Activated T-cell treated with anti-CD3 and anti-CD28 coated beads for 1 hour (primary cell): ENCODE measurements at places on chromosomes 4 and X.

DNA sequence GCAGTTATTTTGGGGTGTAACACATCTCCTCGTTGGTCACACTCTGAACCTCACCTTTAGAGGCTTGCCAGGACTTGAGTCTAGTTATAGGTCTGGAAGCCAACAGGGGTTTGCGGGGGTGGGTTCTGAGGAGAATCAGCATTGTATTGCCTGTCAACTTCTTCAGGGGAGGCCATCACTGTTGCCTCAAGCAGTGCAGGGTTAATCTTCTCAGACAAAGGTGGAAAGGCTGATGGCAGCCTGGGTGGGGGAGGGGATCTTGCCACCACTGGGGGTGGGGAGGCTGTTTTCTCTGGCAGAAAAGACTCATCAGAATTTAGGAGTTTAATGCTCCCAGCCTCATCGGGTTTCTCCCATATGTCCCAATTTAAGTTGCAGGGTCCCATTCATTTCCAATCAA is 387.8 kb downstream of the PRR32 start:
- DNase-seq = no peak

- no peak for DNase-seq
Observed at GRCh38 chr4:82886147-82886942, 4.6 kb downstream of the SEC31A start.

DNA sequence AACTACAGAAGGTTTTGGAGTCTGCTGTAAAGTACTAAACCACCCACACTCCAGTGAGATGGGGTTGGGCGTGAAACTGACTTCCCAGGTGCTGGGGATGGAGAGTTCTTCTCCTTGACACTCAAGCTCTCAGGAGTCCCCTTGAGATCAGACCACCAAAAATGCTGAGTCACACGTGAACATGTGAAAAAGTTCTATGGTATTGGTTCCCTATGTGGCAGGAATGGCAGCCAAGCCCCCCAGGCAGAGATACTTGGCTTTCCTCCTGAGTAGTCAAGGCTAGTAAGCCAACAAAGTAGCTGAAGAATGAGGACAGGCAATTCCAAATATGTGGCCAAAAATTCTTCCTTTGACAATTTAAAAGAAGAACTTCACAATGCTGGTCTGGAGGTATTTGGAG is 222.0 kb upstream of the ADAMTS3 start:
- DNase-seq = no peak

- no peak for DNase-seq
Observed at GRCh38 chr4:80576796-80577195, 241.3 kb downstream of the CFAP299 start.

- no peak for DNase-seq
Observed at GRCh38 chrX:9609987-9610386, 145.1 kb downstream of the TBL1X start.

- DNase-seq = no peak
Observed at GRCh38 chr4:102319594-102319993, 25.7 kb downstream of the SLC39A8 start.

- DNase-seq = no peak
Observed at GRCh38 chr4:96916711-96917110, 1076.8 kb downstream of the PDHA2 start.

GRCh38 chr4:4269856-4270255 is 20.1 kb downstream of the LYAR start:
- no peak for DNase-seq

GRCh38 chr4:144499777-144500176 is 146.2 kb upstream of the HHIP start:
- no peak for DNase-seq

- no peak for DNase-seq
Observed at GRCh38 chr4:3715061-3715854, 50.9 kb upstream of the ADRA2C start.

- DNase-seq = no peak
Observed at GRCh38 chrX:10107483-10107882, 49.3 kb upstream of the CLCN4 start.

- no peak for DNase-seq
Observed at GRCh38 chrX:1618689-1619088, 3.8 kb downstream of the ASMT start.

- DNase-seq = no peak
Observed at GRCh38 chr4:148415500-148415899, 26.7 kb downstream of the NR3C2 start.

DNA sequence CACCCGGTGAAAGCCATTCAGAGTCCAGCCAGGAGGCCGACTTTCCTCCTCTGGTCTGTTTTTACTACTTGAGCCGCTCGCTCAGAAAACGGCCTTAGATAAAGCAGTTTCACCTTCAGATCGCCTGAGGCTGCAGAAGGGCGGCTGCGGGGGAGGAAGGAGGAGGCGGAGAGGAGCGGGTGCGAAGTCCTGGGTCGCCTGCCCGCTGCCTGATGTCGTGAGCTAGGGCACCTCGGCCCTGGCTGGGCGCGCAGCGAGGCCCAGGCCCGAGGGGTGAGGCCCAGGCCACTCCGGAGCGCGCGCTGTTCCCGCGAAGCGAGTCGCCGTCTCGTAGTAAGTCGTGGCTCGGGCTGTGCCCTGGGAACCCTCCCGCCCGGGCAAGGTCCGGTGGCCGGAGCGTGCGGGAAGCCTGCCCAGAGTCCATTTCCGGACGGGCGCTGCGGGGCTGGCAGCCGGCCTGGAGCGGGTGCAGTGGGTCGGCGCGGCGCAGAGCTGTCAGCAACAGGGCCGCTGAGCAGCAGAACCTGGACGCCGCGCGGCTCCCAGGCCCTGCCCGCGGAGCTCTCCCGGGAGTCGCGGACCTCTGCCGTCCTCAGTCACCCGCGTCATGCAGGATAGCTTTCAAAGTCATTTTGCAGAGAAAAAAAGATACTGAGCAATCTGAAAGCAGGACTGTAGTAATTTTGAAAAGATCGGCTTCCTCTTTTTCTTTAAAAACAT is 18.6 kb downstream of the TRIM2 start:
- DNase-seq = peak; percentile 8

DNA sequence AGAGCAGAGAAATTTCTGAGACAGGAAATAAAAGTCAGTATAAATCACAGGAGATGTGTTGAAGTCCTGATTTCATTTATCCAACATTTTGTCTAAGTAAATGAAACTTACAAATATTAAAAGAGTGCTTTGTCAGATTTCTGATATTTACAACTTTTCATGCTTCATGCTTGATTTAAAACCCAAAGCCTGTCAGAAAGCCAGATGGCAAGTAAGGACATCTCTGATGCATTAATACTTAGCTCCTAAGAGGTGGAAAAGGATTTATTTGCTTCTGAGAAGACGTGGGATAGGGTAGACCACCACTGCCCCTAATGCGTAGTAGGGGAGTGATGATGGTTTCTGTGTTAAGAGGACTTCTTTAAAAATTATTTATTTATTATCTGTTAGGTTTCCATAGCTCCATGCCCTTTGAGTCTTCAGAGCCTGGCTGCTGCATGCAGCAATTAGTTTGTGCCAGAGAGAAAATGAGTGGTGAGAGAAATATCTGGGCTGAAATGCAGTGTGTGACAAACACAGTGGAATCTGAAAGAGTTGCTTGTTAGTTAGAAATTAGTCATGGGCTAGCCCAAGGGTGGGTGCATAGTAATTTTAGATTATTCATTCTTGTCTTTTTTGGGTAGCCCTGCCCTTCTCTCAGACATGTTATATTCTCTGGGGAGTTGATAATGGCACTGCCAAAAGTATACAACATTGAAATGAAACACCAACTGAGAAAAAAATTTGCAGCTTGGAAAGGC is 333.8 kb downstream of the C4orf33 start:
- no peak for DNase-seq

GRCh38 chr4:173436149-173436579 is 37.2 kb upstream of the SCRG1 start:
- DNase-seq = no peak

DNA sequence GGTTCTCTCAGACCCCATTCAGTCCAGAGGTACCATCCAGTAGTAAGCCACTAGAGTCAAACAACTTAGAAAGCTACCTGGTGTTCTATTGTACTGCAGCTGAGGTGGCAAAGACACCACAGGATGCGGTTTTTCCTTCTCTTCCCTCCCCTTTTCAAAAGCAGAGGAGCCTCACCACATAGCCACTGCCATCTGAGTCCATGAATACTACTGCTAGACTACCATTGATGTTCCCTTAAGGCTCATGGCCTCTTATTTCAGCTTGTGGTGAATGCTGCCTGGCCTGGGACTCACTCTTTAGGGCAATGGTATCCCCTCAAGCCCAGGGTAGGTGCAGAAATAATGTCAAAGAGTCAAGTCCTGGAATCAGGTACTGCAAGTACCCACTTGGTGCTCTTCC is 41.8 kb upstream of the KLHL4 start:
- DNase-seq = no peak

DNA sequence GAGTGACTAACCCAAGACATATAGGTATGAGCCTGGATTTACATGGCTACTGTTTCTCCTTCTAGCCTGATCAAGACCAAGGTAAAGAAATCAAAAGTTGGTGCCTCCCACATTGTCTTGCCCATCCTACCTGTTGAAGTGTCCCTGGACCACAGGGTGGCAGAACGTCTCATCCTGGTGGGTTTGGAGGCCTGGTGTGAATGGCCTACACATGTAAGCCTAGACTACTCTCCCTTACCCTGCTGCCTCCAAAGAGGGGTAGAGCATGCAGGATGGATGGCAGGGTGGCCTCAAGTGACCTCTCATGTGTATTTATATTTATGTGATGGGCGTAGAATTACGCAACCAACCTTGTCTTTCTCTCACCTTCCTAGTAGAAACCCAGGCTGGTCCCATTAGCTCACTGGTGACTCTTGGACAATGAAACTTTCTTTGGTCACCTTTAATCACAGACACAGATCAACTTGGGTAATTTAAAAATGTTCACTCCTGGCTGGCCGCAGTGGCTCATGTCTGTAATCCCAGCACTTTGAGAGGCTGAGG is 73.3 kb upstream of the SOD3 start:
- DNase-seq = no peak

- DNase-seq = no peak
Observed at GRCh38 chr4:73103799-73104503, 34.4 kb upstream of the COX18 start.

DNA sequence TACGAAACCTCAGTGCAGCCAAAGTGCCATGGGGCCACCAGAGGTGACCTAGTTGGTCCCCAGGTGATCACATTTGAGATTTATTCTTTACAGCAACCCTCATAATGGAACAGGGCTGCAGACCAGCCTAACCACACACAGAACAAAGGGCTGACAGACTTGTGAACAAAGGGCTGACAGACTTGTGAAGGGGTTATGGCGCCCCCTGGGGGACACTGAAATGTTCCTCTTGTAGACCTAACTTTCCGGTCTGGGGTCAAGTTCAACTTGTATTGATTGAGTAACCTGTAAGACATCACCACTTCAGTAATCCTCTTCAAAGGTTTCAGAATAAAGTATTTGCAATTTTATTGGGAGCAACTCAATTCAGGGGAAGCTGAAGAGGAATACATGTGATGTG is 175.9 kb upstream of the RPS6KA3 start:
- peak; percentile 80 for DNase-seq

- DNase-seq = no peak
Observed at GRCh38 chrX:136453771-136454170, 34.0 kb upstream of the BRS3 start.

DNA sequence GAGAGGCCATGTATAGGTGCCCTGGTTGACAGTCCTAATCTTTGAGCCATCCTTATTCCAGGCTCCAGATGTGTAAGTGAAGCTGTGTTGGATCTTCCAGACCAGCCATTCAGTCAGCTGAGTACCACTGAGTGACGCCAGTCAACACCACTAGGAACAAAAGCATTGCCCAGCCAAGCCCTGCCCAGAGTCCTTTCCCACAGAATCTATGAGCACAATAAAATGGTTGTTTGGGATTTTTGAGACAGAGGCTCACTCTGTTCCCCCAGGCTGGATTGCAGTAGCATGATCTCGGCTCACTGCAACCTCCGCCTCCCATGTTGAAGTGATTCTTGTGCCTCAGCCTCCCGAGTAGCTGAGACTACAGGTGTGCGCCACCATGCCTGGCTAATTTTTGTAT is 262.5 kb downstream of the BCOR start:
- DNase-seq = no peak

DNA sequence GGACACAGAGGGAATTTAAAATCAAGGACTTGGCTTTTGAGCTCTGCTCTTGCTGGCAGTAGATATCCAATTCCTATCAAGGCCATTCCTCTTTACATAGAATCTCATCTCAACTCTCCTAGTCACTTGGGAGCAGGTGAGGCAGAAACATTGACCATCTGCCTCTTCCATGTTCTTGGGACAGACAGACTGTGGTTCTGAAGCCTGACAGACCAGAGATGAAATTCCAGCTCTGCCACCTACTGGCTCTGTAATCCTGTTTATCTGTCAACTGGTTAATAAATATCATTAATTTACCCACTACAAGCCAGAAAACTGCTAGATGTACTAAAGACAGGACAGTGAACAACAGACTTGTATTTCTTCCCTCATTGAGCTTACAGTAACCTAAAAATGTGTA is 300.8 kb downstream of the ADGRL3 start:
- no peak for DNase-seq

- DNase-seq = no peak
Observed at GRCh38 chr4:25814301-25815136, 48.3 kb downstream of the SEL1L3 start.

- no peak for DNase-seq
Observed at GRCh38 chr4:138225477-138225876, 16.7 kb downstream of the SLC7A11 start.

DNA sequence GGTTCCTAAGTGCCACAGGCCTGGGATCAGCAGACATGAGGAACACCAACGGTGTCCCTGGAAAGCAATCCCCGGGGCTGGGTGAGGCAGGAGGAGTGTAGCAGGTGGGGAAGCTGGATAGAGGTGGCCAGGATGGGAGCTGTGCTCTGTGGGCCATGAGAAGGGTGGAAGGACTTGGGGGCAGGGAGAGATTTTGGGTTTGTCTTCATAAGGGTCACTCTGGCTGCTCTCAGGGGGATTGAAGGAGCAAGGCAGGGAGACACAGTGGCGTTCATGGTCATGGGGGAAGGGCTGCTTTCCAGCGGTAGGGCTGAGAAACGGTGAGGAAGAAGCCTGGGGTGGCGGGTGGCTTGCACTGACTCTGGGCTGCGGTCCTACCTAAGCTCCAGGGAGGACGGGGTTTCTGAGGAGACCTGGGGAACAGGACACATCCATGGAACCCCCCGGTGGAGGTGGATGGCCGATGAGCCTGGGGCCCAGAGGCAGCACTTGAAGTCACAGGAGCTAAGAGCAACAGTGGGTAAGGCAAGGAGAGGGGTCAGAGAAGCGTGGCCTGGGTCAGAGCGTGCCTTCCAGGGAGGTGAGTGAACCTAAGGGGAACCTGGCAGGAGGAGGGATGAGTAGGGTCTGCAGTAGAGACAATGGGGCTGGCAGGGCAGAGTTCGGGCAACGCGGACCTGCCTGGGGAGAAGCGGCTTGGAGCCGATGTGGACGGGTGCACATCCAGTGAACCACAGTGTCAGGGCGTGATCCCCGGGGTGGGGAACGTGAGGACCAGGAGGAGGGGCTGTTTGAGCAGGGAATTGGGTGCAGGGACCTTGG is 12.4 kb upstream of the CTBP1 start:
- DNase-seq = no peak
